ENCODE measurements at places on chromosomes 2 and 18.
A peak's percentile ranks its signal among the peaks of the same experiment; 100 is the strongest.

DNA sequence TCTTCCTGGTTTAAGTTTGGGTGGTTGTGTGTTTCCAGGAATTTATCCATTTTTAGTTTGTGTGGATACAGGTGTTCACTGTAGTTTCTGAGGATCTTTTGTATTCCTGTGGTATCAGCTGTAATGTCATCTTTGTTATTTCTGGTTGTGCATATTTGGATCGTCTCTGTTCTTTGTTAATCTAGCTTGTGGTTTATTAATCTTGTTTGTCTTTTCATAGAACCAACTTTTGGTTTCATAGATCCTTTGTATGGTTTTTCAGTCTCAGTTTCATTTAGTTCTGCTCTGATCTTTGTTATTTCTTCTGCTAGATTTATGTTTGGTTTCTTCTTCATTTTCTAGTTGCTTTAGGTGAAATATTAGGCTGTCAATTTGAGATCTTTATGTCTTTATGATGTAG lies 202.4 kb upstream of the ZSWIM2 start:
- DNase-seq = no peak

DNA sequence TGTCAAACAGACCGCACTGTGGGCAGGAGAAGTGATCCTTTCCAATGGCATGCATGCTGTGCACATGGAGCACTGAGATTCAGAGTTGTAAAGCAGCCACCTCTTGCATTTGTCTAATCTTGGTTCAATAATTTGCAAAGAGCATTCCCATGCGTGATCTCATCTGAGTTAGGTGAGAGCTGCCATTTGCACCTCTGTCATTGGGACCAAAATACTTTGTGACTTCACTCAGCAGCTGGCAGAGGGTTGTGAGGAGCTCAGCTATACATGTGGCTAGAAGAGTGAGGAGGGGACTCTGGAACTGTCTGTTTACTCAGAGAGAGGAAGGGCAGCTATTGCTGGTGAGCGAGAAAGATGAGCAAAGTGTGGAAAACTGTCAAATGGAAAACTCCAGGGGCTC lies 265.1 kb upstream of the TNP1 start:
- no peak for DNase-seq

GRCh38 chr2:171316220-171316619 lies 117.6 kb downstream of the METTL8 start:
- no peak for DNase-seq

GRCh38 chr2:44126106-44126797 lies 42.4 kb upstream of the PPM1B start:
- DNase-seq = no peak

DNA sequence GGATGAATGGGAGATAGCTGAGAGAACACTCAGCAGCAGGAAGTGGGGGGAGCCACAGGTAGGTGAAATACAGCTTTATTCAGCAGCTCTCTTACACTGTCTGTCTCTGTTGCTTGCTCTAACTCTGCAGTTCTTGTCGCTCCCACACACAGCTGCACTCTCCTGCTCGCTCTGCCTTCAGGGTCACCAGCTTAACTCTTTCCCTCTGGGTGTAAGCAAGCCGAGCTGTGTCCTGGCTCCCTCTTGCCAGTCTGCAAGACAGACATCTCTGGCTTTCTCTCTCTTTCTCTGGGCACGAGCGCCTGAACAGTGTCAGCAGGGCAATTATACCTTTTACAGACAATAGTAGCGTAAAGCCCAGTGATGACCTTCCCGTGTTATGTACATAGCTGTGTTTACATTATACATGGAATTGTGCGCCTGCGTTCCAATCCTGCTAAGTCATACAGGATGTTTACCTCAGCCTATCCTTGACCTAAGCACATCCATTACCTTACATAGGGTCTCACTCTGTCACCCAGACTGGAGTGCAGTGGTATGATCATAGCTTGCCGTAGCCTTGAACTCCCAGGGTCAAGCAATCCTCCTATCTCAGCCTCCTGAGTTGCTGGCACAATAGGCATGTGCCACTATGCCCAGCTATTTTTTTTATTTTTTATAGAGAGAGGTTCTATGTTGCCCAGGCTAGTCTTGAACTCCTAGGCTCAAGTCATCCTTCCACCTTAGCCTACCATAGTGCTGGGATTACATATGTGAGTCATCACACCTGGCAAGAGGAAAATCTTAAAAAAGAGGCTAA lies 57.8 kb upstream of the CHN1 start:
- DNase-seq = no peak

GRCh38 chr2:109272461-109272860 lies 143.5 kb downstream of the SH3RF3 start:
- no peak for DNase-seq

DNA sequence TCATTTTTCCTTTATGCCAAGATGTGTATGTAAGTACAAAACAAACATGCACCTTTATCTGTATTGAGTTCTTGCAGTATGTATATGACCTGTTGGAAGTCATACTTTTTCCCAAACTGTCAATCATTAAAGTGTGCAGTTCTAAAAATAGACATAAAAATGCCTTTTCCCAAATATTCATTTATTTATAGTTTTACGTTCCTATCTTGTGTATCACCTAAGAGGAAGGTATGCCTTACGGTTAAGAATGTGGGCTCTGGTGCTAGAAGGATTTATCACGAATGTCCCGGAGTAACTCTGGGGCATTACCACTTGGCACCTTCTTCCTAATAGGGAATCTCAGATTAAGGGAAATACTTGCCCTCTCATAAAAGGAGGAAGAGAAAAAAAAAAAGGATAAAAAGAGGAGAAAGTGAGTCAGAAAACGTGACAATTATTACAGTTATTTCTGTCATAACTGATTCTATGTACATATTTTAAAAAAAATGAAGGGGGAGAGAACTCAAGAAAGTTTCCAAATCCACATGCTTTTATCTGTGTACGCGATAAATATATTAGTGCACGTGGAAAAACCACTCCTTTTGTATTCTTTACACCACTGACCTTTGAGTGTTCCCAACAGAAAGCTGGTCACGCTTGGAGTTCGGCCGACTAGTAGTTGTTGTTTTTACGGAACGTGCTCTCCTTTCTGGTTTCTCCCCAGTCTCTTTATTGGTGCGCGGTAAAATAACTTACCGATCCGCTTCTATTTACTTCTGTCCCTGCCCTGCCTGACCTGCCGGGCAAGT lies 721 bp downstream of the MCEE start:
- no peak for DNase-seq

DNA sequence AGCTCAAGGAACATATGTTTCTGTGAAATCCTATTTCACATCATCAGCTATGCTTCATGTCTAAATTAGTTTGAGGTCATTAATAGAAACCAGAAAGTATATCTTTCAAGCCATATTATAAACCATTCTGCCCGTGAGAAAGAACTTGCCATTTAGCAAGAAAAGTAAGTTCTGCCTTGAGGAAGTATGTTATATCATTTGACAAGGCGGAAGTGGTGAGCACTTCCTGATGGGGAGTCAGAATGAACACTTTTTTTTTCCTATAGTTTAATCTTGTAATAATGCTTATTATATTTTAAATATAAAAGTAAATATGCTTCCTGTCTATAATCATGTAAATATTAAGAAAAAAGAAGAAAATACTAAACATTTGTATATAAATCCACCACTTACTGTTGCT lies 39.3 kb upstream of the NRXN1 start:
- no peak for DNase-seq

DNA sequence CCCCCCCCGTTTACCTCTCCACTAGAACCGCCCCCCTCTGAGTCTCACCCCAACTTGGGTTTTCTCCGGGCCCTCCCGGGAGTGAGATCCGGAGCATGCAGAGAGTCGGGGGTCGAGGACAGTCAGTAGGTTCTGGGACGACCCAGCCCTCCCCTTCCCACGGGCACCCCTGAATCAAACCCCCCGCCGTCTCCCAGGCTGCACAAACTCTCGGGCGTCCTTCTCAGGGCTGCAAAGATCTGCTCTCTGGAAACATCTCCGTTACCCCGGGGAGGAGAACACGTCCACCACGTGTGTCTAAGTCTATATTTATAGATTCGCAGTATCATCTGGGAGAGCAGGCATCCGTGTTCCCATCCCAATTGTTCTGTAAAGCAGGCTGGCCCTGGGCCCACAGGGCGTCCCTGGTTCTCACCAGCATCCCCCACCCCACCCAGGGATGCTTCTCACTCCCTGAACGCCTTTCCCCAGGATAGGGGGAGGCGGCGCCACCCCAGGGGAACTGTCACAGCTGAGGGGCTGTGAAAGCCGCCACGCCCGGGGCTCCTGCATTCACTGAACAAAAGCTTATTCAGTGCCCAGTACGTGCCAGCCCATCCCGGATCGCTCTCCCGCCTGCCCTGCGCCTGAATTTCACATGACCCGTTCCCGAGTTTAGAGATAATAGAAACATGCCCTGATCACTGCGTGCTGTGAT lies 765 bp upstream of the DIPK1C start:
- DNase-seq = no peak

DNA sequence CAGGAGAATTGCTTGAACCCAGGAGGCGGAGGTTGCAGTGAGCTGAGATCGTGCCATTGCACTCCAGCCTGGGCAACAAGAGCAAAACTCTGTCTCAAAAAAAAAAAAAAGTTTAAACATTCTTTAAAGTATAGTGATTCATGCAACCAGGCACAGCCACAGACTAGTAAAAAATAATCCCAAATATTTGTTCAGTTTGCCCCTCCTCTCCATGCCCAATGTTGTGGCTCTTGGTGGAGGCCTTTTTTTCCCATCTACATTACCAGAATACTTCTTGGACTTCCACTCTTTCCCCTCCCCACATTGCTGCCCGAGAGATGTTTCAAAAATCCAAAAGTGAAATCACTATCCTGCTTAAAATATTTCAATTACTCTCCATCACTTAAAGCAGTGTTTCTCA lies 5.1 kb upstream of the MALT1 start:
- peak; percentile 36 for DNase-seq

GRCh38 chr2:140353541-140353940 lies 1573.4 kb upstream of the NXPH2 start:
- DNase-seq = no peak

GRCh38 chr2:235855011-235855410 lies 313.2 kb downstream of the GBX2 start:
- no peak for DNase-seq

- DNase-seq = no peak
Observed at GRCh38 chr2:73536133-73536840, 105.9 kb downstream of the NAT8 start.

GRCh38 chr2:240140920-240141319 lies 462 bp upstream of the OTOS start:
- no peak for DNase-seq

DNA sequence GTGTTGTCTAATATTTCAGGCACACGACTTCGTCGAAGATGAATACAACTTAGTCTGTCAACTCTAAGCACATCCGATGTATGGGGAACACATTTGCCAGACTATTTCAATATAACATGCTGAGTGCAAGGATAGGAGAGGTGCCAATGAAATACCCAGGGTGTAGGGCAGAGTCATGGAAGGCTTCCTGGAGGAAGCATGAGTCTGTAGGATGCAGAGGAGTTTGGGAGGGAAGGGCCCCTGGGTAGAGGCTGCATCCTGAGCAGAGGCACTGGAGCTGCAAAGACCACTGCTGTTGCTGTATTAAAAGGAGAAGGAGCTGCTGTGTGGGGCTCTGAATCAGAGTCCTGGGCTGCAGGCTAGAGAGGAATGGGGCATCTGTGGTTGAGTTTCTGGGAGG lies 89.9 kb downstream of the ASAP2 start:
- DNase-seq = no peak

DNA sequence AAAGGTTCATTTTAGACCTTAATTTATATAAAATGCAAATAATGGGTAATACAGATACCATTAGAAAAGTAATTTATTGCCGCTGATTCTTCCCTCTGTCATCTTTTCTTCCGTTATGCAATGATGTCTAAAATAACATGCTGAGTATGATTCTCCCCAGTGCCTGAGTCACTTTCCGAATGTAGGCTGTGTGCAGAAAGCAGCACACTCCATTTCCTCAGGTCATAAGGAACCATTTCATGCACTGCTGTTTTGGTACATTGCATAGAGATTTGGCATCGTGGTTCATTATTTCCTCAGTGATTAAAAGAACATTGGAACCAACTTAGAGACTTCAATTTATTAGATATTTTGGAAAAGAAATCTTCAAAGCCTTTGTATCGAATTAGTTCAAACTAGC lies 173.5 kb downstream of the CDH2 start:
- DNase-seq = peak; percentile 38

DNA sequence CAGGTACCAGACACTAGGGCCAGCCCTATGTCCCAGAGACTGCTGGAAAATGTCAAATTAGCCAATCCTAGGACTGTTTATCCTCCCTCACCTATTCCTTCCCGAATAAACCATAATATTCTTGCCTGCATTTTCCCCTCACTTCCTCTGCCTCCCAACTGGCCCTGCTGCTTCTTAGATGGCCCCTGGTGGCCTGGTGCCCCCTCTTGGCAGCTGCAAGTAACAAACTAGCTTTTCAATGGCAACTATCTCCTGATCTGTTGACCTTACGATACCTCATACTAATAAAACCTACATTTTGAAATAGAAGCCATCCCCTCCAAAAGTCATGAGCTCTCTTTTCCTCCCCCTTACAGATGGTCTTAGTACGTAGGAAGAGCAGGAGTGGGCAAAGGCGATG lies 132.0 kb downstream of the ALPK2 start:
- DNase-seq = no peak

- DNase-seq = no peak
Observed at GRCh38 chr2:167749660-167750059, 497.7 kb downstream of the STK39 start.

DNA sequence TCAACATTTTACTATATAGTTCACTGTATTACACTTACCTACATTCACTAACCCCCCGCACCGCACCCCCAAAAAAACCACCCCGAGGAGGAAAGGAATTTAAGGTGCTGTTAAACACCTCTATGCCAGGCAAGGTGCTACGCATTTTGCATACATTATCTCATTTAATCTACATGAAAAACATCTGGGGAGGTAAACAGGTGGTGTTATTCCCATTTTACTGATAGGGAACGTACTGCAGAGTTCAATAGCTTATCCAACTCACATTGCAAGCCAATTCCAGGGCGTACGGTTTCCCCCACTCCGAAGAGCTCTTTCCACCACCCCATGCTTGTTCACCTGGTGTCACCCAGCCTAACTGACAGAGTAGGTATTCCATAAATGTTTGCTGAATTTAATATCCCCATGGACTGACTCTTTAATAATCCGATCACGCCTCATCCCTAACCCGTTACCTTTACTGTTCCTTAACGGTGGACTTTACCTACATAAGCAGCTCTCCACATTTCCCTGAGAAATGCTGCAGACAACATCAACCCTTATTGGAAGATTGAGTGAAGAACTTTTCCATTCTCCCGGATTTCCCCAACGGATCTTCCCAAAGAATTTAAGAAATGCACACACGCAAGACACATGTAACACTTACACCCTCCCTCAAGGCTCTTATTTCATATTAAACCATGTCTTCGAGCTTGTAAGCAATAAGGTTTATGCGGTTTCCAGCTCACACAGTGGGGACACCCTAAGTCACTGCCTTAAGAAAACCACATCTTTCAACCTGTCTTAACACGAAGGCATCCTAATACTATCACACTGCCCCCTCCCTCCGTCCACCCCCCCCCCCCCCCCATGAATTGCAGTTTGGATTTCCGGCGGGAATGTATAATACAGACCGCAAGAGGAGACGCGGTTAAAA lies 1.2 kb downstream of the RAPH1 start:
- peak; percentile 56 for DNase-seq
